ENCODE measurements at places on chromosomes 12 and 14.

- DNase-seq: peak; percentile 43
Observed at GRCh38 chr14:103848175-103849077, 1.1 kb upstream of the PPP1R13B start.

DNA sequence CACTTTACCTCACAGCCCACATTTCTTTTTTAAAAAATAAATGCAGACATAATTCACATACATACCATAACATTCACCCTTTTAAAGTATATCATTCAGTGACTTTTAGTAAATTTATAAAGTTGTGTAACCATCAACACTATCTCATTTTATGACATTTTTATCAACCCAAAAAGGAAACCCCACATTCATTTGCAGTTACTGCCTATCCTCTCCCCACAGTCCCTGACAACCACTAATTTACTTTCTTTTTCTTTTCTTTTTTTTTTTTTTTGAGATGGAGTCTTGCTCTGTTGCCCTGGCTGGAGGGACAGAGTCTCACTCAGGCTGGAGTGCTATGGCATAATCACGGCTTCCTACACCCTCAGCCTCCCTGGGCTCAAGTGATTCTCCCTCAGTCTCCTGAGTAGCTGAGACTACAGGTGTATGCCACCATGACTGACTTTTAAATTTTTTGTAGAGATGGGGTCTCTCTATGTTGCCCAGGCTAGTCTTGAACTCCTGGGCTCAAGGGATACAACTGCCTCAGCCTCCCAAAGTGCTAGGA lies 1.5 kb upstream of the EP400 start:
- no peak for DNase-seq

DNA sequence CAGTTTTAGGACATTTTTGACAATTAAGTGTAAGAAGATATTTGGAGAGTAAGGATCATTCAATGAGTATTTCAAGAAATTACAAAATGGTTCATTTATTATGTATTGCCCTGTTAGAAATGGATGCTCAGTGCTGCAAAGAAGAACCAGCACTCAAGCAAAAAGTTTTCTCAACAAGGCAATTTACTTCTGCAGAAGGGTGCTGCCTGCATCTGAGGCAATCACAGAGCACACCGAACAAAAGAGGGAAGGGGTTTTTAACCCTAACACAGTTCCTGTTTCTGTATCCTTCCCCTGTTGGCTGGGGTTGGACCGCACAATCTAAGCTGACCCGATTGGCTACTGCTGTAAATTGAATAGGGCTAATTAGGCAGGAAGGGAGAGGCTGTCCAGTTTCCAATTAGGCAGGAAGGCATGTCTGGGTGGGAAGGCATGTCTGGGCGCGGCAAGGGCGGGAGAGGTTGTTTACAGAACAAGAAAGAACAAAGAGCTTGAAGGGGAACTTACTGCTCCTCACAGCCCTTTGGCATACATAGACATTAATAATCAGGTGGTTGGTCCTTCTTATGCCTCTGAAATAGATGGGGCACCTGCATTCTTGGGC lies 41.4 kb downstream of the SPTSSA start:
- DNase-seq: no peak

DNA sequence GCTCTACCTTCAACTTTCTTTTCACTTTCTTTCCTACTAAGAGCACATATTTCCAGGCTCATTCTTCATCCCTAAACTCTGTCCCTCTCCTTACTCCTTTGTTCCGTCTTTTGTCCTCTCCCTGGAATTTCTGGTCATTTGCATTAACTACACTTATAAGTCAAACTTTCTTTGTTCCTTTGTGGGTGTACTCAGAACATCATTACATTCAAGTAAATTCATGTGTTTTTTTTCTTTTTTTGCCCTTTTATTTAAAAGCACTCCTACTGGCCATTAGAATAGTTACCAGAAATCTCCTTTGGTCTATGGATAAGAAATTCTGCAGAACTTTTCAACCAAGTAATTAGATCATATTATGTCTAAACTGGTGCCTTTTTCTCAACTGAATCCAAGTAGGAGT lies 802.6 kb downstream of the DIO2 start:
- no peak for DNase-seq

DNA sequence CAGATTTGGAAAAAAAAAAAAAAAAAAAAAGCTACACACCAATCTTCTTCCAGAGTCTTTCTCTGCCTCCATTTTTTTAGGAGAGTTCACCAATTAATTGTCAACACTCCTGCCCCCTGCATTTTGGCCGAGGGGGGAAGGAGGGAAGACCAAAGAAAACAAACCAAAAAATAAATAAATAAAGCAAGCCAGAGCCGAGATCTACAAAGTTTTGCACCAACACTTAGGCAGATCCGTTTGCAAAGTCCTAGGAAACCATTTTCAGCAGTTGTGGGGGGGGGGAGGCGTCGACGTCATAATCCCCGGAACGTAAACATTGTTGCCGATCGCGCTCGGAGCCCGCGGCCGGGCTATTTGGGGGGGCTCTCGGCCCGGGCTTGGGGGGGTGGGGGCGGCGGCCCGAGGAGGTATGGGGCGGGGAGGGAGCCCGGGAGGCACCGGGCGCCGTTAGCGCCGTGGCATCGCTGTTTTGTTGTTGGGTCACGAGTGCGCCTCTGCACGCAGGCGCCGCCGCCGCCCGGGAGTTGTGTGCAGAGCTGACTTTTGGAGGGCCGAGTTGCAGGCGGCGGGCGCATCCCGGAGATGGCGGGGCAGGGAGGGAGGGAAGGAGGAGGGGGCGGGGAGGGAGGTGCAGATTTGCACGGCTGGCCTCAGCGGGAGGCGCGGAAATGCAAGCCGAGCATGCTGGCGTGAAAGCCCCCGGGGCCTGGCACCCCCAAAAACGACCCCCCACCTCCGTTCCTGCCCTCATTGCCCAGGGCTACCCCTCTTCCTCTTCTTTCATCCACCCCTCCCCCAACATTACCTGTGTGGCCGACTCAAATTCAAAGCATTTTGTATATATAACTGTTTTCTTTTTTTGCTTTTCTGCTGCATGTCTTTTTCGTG lies 598 bp downstream of the KDM2B start:
- peak; percentile 89 for DNase-seq

- DNase-seq: no peak
Observed at GRCh38 chr14:75046899-75047298, 4.4 kb downstream of the MLH3 start.

GRCh38 chr12:124361074-124361970 lies 66.4 kb downstream of the RFLNA start:
- no peak for DNase-seq

- DNase-seq: no peak
Observed at GRCh38 chr14:73191441-73191840, 45.9 kb upstream of the PAPLN start.

DNA sequence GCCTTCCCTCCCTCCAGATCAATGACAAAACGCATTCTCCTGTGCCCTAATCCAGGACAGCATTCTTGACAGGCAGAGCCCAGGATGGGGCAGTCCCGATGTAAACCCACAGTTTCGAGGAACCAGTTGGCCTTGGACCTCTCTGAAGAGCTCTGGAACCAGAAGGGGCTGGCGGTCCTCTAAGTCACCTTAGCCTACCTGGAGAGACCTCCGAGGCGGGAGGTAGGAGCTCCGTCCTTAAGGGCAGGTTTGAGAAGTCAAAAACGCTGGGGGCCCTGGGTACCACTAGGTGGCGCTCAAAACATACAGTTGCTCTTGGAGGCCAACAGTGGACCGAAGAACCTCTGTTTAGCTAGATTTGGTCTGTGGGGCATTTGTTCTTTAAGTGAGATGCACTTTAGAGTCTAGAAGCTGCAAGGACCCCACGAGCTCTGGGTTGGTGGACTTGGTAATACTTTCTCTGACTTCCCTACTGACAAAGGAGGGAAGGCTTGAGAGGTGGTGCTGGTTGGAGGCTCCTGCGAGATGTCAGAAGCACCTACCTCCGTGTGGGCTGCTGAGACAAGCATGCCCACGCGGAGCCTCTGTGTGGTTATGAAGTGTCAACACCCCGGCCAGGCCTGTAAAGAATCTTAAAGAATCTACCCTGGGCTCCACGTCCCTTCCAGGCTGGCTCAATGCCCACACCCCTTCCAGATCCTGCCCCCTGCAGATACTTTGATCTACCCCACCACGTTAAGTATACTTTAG lies 74.8 kb upstream of the CHST11 start:
- DNase-seq: peak; percentile 57

- DNase-seq: peak; percentile 95
Observed at GRCh38 chr12:111599453-111600204, 514 bp upstream of the ATXN2 start.

DNA sequence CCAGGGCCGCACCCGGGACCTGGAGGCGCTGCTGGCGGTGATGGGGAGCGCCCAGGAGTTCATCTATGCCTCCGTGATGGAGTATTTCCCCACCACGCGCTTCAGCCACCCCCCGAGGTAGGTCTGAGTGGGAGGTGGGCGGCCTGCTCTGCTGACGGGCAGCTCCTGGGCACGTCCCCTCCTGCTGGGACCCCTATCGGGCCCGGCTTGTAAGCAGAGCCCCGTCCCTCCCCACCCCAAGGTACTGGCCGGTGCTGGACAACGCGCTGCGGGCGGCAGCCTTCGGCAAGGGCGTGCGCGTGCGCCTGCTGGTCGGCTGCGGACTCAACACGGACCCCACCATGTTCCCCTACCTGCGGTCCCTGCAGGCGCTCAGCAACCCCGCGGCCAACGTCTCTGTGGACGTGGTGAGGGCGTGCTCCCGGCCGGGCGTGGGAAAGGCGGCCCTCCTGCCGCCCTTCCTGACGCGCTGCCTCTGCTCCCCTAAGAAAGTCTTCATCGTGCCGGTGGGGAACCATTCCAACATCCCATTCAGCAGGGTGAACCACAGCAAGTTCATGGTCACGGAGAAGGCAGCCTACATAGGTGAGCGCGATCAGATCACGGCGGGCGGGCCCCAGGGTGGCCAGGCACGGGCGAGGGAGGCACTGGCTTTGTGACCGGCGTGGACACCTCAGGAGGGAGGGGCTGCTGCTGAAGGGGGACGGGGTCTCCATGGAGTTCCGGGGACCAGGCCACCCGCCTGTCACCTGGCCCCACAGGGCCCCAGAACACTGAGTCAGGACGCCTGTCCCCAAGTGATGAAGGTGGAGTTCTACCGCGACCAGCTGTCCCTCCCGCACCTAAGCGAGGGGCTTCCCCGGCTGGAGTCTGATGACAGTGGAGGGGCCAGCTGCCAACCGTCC lies 7.3 kb downstream of the PLD4 start:
- DNase-seq: no peak

DNA sequence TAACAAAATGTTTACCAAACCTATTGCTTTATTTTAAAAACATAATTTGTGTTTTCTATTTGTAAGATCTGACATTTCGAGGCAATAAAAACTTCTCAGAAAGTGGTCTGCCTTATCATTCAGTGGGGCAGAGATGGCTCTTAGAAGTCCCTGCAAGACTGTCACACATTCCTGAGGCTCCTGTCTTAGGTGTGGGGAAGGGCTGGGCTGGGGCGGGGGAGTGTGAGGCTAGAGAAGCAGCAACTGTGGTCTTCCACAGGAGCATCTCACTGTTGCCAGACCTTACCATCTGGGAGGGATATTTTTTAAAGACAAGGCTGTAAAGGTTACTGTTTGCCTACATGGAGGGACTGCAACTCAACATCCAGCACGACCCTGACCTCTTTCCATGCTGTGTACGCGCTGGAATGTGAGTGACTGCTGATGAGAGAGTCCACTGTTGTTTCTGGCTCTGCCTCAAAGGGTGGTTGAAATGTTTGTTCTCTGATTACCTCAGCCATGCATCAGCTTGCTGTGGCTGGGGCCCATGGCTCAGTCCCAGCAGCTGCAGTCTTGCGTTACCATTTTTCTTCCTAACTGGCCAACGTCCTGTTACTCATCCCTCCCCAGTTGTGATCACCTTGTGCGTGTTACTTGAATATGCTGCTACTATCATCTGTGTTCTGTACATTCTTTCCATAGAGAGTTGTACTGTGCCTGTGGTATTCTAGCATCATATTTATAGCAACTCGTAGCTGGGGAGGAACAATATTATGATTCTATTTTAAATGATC lies 12.4 kb downstream of the ERG28 start:
- no peak for DNase-seq

GRCh38 chr12:129028844-129029243 lies 175.6 kb downstream of the GLT1D1 start:
- no peak for DNase-seq

GRCh38 chr12:608921-609320 lies 54.3 kb downstream of the NINJ2 start:
- DNase-seq: no peak

DNA sequence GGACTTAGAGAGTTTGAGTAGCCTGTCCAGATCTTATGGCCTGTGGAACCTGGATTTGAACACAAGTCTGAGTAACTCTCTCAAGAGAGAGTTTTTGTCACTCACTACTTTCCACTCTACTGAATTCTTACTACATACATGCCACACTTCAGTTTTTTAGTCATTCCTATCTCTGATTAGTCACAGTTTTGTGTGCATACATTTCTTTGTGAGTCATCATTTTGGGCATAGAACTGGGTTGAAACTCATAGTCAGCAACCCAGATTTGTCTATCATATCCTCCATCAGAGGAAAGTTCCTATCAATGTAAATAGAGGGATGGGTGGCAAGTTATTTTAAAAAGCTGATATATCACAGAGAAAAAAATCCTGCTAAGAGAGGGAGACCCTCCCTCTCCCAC lies 42.9 kb downstream of the FLRT2 start:
- no peak for DNase-seq

GRCh38 chr12:115387467-115387901 lies 703.5 kb upstream of the TBX3 start:
- no peak for DNase-seq

DNA sequence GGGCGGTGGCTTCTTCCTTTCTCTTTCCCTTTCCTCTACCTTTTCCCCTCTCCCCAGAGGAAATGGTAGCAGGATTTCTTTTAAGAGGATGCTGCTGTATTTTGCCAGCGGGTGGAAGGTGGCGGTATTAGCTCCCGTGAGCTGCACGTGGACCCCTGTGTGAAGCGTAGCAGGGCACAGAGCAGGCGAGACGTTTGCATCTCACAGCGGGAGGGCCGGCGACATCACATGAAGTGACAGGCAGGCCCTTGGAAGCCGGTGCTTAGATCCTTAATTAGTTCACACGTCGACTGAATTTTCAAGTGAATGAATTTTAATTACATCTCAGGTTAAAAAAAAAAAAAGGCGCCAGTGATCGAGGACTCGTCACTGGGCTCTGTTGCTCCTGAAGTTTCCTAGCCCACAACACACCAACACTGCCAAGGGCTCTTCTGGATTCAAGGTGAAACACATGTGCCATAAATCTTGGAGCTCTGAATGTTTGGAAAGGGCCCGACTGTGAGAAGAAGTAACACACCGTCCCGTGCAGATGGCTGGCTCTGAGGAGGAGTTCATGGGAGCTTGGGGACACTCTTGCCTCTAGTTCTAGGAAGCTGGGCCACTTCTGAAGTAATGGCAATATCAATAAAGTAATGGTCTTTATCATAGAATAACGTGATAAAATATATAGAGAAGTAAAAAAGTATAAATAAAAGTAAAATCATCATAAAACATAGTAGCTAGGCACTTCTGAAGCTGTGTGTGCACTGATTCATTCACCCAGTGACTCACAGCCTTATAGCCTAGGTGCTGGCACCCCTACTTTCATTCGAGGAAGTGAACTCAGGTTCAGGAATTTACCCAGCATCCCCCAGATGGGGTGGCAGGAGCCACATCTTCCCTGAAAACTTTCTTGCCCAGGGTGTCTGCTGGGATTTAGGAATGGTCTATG lies 75.3 kb downstream of the AACS start:
- DNase-seq: no peak

GRCh38 chr14:69044965-69045555 lies 66.0 kb upstream of the ACTN1 start:
- no peak for DNase-seq

Measured in stimulated activated naive CD4-positive, alpha-beta T cell (primary cell).